Subcutaneous preadipocyte (primary cell): ENCODE measurements at places on chromosomes 11 and 22. TPM values are rescaled to one million over a fixed set of nuclear protein-coding genes. Genes with fewer than 3 reads are reported as not detected.

APOBEC3B gene
- total RNA-seq = 3.9 and 5.5 TPM in 2 replicates

KCNK4 gene
- total RNA-seq = not detected in 2 replicates

ALKBH3 gene
- total RNA-seq = 34.6 and 43.0 TPM in 2 replicates

OR51E2 gene
- total RNA-seq = not detected in 2 replicates

SCGB1D2 gene
- not detected in 2 replicates for total RNA-seq

RTN4R gene
- 0.59 TPM in 1 of 2 replicates, not detected in the other for total RNA-seq

CHADL gene
- 0.37 and 0.59 TPM in 2 replicates for total RNA-seq

NLRP14 gene
- total RNA-seq = under 0.01 and 0.20 TPM in 2 replicates

ANO5 gene
- not detected in 2 replicates for total RNA-seq

DEFB108B gene
- total RNA-seq = not detected in 2 replicates

TMEM191B gene
- 0.39 and 1.5 TPM in 2 replicates for total RNA-seq

LARGE2 gene
- not detected in 2 replicates for total RNA-seq

INPP5J gene
- total RNA-seq = under 0.01 and 0.39 TPM in 2 replicates

ASPHD2 gene
- 0.73 and 0.78 TPM in 2 replicates for total RNA-seq

NXPE1 gene
- total RNA-seq = not detected in 2 replicates

TESMIN gene
- not detected in 2 replicates for total RNA-seq

CASP1 gene
- 6.1 and 9.9 TPM in 2 replicates for total RNA-seq

KDM4D gene
- 0.37 and 0.98 TPM in 2 replicates for total RNA-seq

OR4C11 gene
- total RNA-seq = not detected in 2 replicates

HARBI1 gene
- 2.6 and 4.1 TPM in 2 replicates for total RNA-seq

FOSL1 gene
- 42.3 and 103 TPM in 2 replicates for total RNA-seq

RASGRP2 gene
- total RNA-seq = 0.20 and 0.37 TPM in 2 replicates

LRRC55 gene
- not detected in 2 replicates for total RNA-seq

TRIM51 gene
- not detected in 2 replicates for total RNA-seq

TRPC6 gene
- under 0.01 and 0.37 TPM in 2 replicates for total RNA-seq

EXPH5 gene
- under 0.01 and 0.39 TPM in 2 replicates for total RNA-seq

MPEG1 gene
- under 0.01 TPM in 1 of 2 replicates, not detected in the other for total RNA-seq

GRIA4 gene
- total RNA-seq = not detected in 2 replicates

POU2AF2 gene
- total RNA-seq = not detected in 2 replicates

OR9G1 gene
- total RNA-seq = not detected in 2 replicates

MFRP gene
- not detected in 2 replicates for total RNA-seq

PAMR1 gene
- 323 and 383 TPM in 2 replicates for total RNA-seq

CATSPERZ gene
- total RNA-seq = 1.1 TPM in 1 of 2 replicates, not detected in the other
